Activated CD8-positive, alpha-beta T cell treated with anti-CD3 and anti-CD28 coated beads, Interleukin-2, amount 10 ng/mL, durations not matched to agents 7 days and 5 days (primary cell): ENCODE measurements at places on chromosomes 2 and 18.

DNA sequence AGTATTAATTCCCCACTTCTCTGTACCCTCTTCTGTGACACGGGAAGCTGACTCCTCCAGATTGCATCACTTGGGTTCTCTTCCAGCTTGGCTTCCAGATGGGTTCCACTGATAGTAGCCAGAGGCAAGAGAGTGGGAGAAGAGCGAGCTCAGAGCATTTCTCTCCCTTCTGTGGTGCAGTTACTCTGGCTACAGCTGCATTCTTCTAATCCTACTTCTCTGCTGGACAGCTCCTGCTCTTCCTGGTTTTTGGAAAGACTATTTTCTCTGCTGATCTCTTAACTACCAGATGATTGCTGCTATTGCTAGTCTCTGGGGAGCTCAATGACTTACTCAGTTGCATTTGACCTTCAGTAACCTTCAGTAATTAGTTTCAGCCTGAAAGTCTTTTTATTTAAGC lies 187.5 kb upstream of the MAP2 start:
- no peaks in the 10 kb centered on the region for H3K4me1 ChIP-seq
- H3K4me3 ChIP-seq: no peak overlapping the region
- H3K27me3 ChIP-seq: no peaks in the 10 kb centered on the region
- no peak overlapping the region for H3K27ac ChIP-seq
- H3K36me3 ChIP-seq: no peaks in the 10 kb centered on the region

DNA sequence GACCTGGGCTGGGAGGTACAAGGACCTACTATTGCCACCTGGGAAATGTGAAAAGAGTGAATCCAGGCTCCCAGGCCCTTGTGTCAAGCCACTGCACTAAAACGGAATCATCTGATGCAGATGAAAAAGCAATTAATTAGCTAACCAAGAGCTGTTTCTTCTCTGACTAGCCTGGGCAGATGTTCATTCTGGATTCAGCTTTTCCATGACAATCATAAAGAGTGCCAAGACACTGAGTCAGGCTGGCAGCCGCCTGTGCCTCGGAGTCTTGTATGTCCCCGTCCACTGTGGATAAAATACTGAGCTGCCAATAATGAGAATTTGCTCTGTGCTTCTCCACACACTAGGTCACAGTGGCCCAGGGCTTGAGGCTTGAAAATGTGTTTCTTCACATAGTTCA lies 21.7 kb upstream of the LCLAT1 start:
- H3K27ac ChIP-seq: no peak overlapping the region
- no peaks in the 10 kb centered on the region for H3K27me3 ChIP-seq
- no peak overlapping the region for H3K4me3 ChIP-seq

DNA sequence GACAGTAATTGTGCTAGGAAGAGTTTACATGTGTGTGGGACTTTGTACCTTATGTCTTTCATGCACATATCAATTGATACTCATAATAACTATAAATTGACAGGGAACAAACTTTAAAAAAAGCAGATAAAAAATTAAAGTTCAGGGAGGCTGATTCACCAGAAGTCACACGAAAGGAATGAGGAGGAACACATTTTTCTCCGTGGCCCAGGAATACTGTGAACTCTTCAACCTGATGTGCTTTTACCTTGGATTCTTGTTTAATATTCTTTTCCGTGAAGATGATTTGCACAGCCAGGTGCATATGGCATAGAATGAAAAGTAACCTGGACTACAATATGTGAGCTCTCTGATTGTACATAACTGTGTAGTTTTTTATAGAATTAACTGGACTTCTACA lies 326.3 kb downstream of the CDH7 start:
- no peaks in the 10 kb centered on the region for H3K36me3 ChIP-seq
- H3K4me3 ChIP-seq: no peak overlapping the region
- H3K4me1 ChIP-seq: no peaks in the 10 kb centered on the region
- DNase-seq: no peak
- no peak overlapping the region for H3K27ac ChIP-seq

GRCh38 chr2:98245491-98245890 lies 100.8 kb upstream of the CNGA3 start:
- no peaks in the 10 kb centered on the region for H3K36me3 ChIP-seq
- no peak overlapping the region for H3K27ac ChIP-seq
- peaks cover 30% of the 10 kb centered on the region for H3K27me3 ChIP-seq
- no peaks in the 10 kb centered on the region for H3K4me1 ChIP-seq

- H3K27ac ChIP-seq: no peak overlapping the region
- H3K27me3 ChIP-seq: peaks cover 10% of the 10 kb centered on the region
- H3K4me1 ChIP-seq: no peaks in the 10 kb centered on the region
- H3K4me3 ChIP-seq: no peak overlapping the region
- no peaks in the 10 kb centered on the region for H3K36me3 ChIP-seq
These were observed 45.5 kb downstream of the ARHGEF4 start for GRCh38 chr2:130882111-130882690.
